ENCODE measurements at places on chromosomes 12 and 14.

- DNase-seq = no peak
Observed at GRCh38 chr12:26512213-26512612, 316.8 kb downstream of the SSPN start.

DNA sequence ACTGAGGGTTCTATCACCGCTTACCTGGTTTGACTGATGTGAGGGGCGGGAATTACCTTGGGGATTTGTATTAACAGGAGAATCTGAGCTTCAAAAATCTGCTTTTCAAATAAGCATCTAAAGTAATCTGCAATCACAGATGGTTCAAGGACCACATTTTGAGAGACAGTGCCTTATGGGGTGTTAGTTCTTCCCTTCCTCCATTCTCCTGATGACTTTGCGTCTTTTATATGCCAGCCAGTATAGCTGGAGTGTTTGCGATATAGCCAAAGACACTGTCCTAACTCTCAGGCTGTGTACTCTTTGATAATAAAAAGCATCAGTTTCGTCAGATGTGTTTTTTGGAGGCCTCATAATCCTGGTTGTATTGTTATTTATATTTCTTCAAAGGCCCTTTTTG is 39.5 kb downstream of the PPHLN1 start:
- DNase-seq = no peak

DNA sequence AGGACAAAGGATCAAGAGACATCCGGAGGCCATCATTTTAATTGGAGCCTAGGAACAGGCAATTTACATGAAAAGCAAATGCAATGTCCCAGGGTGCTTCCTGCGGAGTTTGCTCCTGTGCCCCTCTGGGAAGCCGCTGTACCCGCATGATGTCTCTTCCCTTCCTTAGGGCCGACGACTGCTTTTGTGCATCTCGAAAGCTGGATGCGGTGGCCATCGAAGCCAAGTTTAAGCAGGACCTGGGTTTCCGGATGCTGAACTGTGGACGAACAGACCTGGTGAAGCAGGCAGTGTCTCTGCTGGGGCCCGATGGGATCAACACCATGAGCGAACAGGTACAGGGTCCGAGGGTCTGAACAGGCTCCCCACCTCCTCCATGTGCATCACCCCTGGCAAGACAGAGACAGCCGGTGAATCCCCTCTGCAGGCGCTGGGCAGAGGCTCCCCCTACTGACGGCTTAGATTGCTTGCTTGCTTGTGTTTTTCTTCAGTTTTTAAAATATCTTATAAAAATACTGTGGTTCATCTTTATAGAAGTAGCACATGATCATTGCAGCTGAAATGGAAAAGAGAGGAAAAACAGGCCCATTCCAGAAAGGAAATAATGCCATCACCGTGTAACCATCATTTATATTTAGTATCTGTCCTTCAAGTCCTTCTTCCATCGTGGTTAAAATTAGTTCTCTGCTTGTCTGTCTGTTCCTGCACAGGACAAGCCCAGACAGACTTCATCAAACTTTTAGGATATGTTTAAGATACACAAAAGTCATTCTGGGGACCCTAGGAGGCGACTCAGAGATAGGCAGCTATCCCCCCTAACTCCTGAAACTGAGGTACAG is 75.4 kb upstream of the PWP1 start:
- DNase-seq = no peak

GRCh38 chr14:59964251-59965007 is 44.5 kb downstream of the LRRC9 start:
- DNase-seq = no peak

DNA sequence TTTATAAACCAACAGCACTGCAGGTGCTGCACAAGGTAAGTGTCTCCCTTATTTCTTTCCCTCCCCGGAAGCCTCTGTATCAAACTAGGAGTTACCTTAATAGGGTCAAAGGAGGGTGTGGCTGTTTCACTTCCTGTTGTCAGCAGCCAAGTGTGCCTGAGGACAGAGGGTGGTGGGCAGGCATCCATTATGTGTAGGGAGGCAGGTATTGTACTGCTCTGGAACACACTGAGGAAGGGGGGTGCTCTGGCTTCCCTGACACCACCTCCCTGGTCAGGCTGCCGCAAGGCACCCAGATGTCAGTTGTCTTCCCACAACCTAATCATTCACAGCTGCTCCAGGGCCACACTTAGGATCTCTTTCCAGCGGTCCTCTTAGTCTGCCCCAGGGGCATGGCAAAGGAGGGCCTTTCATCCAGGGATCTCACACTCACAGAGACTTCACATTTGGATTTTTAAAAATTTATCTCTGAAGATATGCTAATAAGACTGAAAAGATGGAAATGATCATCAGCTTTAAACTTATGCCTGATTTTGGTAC is 132.0 kb upstream of the ARHGAP5 start:
- no peak for DNase-seq

- DNase-seq = no peak
Observed at GRCh38 chr12:62767946-62768345, 167.0 kb downstream of the PPM1H start.

- DNase-seq = no peak
Observed at GRCh38 chr12:15196221-15196620, 25.0 kb downstream of the RERG start.

- DNase-seq = no peak
Observed at GRCh38 chr12:103785243-103786031, 55.6 kb downstream of the NT5DC3 start.

- no peak for DNase-seq
Observed at GRCh38 chr14:104596927-104597351, 7.6 kb downstream of the TMEM179 start.

- no peak for DNase-seq
Observed at GRCh38 chr14:61582815-61583214, 112.5 kb upstream of the HIF1A start.

GRCh38 chr12:131087302-131087818 is 133.7 kb downstream of the ADGRD1 start:
- DNase-seq = peak; percentile 6

GRCh38 chr12:70451528-70451927 is 85.4 kb downstream of the KCNMB4 start:
- DNase-seq = no peak

DNA sequence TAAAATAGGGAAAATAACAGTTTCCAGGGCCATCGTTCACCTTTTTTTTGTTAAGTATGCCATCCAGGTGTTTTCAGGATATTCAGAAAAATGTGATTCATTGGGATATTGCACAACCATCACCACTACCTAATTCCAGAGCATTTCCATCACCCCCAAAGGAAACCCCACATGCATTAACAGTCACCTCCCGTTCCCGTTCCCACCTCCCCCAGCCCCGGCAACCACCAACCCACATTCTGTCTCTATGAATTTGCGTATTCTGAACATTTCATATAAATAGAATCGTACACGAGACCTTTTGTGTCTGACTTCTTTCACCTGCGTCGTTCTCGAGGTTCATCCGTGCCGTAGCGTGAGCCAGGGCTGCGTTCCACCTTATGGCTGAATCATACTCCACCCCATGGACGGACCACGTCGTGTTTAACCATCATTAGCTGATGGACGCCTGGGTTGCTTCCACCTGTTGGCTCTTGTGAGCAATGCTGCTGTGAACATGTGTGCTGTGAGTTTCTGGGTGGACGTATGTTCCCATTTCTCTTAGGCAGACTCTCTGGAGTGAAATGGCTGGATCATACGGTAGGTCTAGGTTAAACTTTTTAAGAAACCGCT is 51.0 kb upstream of the NCOR2 start:
- DNase-seq = no peak

DNA sequence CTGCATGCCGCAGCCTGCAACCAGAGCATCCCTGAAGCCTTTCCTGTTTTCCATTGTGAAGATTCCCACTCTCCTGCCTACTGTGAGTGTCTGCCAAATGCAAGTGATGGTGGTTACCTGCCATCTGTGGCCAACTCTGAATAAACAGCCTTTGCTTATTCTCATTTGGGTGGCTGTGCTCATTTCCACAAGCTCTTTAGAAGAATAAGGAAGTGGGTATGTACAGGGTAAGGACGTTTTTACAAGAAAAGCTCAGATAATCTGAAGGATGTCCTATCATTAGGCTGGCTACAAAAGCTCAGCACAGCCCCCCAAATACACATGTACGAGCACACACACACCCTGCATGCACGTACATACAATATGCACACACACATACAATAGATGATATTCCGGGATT is 7.3 kb upstream of the RNASE1 start:
- DNase-seq = no peak

- peak; percentile 68 for DNase-seq
Observed at GRCh38 chr14:81170104-81170828, 50.5 kb downstream of the GTF2A1 start.

- DNase-seq = no peak
Observed at GRCh38 chr12:109631751-109632150, 58.2 kb downstream of the MVK start.

GRCh38 chr14:37144729-37145363 is 27.6 kb downstream of the SLC25A21 start:
- DNase-seq = no peak

- DNase-seq = no peak
Observed at GRCh38 chr12:66066137-66066928, 64.2 kb downstream of the LLPH start.

GRCh38 chr14:49768301-49769121 is 558 bp downstream of the KLHDC2 start:
- DNase-seq = peak; percentile 16

DNA sequence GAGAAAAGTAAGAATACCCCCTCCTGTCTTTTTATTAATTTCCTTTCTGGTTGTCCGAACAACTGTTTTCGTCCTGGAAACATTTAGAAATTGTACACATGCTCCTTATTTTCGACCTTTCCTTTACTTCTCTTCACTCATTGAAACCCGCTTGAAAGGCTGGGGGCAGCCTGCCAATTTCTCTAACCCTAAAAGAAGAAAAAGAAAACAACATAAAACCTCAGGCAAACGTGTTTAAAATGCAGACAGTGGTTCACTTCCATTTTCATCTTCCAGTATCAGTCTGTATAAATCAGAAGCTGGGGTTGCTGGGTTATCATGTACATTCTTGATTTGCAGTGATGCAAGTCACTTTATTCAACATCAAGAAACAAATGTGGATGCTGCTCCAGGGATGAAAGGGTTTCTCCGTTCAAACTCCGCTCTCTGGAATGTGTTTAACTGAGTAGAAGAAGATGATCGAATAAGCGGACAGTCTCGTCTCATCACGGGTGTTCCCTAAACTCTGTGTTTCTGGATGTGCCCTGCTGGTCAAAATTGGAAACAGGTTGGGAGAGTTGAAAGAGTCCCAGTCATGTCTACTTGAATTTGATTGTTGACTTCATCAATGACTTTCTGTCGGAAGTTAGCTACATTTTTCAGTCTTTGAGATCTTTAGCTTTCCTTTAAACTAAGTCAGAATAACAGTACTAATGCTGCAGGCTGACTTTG is 1042.2 kb downstream of the BCL11B start:
- DNase-seq = no peak

GRCh38 chr12:91889910-91890309 is 255.7 kb downstream of the BTG1 start:
- DNase-seq = no peak

GRCh38 chr12:112386726-112387125 is 4.5 kb upstream of the HECTD4 start:
- no peak for DNase-seq

GRCh38 chr14:57462551-57462950 is 31.1 kb downstream of the CCDC198 start:
- DNase-seq = no peak

GRCh38 chr12:71786829-71787228 is 32.2 kb downstream of the RAB21 start:
- no peak for DNase-seq

DNA sequence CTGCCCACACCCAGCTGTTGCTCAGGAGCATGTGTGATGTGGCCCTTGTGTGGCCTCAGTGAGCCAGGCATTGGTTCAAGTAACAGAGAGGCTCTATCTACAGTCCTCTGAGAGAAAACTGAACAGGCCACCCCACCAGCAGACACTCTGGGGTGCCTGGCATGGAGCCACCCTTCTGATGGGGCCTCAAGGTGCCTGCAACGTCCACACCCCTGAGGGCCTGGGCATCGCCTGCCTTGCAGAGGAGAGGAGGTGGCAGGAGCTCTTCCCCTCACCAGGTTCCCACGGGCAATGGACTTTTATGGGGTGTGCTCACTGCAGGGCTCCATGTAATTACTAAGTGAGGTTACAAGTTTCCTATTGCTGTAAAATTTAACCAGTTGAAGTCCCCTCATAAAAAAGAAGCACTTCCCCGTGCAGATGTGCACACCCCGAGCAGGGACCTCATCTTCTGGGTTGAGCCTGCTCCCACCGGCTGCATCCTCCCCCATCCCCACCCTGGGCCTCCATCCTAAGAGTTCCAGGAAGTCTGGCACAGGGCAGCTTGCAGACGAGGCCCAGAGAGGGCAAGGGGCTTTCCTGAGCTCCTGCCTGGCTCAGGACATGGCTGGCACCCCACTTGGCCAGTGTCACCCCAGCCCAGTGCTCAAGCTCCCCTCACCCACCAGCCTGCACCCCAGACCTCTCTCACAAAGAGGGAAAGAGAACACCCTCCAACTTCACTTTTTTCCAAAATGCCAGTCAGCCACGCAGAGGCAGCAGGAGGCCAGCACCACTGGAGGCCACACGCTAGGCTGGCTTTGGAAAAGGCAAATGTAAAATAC is 270.4 kb upstream of the RTL1 start:
- no peak for DNase-seq

DNA sequence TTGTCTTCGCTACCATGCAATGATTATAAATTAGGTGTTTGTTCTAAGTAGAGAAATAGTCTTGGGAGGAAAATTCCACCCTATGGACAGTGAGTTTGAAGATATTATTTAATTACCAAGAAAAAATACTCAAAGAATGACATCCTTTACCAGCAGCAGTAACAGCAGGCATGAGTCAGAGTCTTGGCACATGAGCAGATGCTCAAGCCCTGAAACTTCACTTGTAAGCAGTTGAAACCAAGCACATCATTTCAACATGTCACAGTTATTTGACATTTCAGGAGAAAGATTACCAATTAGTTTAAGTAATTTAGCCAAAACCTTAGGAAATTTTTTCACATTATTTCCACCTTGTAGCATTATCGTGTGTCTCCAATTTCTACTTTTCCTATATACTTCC is 99.2 kb downstream of the C12orf50 start:
- no peak for DNase-seq

GRCh38 chr14:24441485-24441884 is 1.1 kb downstream of the SDR39U1 start:
- DNase-seq = no peak

- no peak for DNase-seq
Observed at GRCh38 chr14:37569729-37570128, 25.3 kb downstream of the FOXA1 start.

DNA sequence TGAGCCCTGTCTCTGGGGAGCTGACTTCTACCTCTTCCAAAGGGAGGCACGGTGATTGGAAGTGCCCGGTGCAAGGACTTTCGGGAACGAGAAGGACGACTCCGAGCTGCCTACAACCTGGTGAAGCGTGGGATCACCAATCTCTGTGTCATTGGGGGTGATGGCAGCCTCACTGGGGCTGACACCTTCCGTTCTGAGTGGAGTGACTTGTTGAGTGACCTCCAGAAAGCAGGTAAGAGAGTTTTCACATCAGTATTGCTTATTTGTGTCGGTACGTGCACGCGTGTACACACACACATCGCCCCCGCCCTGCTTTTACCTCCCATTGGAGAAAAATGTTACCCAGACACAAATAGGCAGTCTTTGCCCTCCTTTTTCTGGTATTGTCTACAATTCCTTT is 13.7 kb downstream of the PFKM start:
- DNase-seq = no peak
